ENCODE measurements at places on chromosomes 11 and 22. TPM values are rescaled to one million over a fixed set of nuclear protein-coding genes. Genes with fewer than 3 reads are reported as not detected.

MB gene
- not detected for total RNA-seq

SPDYC gene
- total RNA-seq = not detected

GRCh38 chr11:102936864-102937509 is 18.5 kb downstream of the MMP13 start:
- DNase-seq = no peak

APLNR gene
- 1.7 TPM for total RNA-seq

- DNase-seq = no peak
These were observed 27.0 kb downstream of the SGSM3 start for GRCh38 chr22:40397396-40397795.

GRCh38 chr11:114773541-114774338 is 95.4 kb downstream of the NXPE2 start:
- no peak for DNase-seq

TESMIN gene
- total RNA-seq = 0.78 TPM

DNA sequence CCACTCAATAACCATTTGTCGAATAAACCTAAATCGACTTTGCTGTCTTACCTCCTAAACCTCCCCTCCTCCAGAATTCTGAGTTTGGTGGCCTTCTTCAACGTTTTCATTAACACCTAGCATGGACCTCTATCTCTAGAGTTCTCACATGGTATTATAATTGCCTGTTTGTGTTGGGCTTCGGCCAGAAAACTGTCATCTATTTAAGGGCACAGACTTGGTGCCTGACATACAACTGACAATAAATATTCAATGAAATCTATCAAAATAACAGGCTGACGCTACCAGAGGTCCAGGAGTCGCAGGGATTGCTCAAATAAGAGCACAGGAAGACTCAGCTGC is 687 bp downstream of the ALKBH8 start:
- no peak for DNase-seq

GRCh38 chr11:34744511-34744910 is 123.6 kb downstream of the EHF start:
- DNase-seq = no peak

GRCh38 chr11:100727410-100727809 is 40.3 kb downstream of the ARHGAP42 start:
- DNase-seq = no peak

DNA sequence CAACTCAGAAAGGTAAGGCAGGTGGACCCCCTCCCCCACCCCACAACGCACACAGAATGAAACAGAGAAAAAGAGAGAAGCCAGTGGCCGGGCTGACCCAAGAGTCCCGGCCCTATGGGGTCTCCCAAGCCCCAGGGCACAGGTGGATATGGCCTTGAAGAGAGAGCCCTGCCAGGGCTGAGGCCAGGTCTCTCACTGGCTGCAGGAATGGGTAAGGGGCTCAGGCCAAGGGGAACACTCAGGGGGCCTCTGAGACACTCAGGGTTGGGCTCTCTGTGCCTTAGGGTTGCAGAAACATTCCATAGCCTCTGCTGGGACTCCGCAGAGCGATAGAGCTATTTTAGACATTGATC is 98.0 kb downstream of the PDE2A start:
- no peak for DNase-seq

OR5F1 gene
- not detected for total RNA-seq

- DNase-seq = no peak
These were observed 39.7 kb upstream of the MICAL2 start for GRCh38 chr11:12070446-12071267.

DNA sequence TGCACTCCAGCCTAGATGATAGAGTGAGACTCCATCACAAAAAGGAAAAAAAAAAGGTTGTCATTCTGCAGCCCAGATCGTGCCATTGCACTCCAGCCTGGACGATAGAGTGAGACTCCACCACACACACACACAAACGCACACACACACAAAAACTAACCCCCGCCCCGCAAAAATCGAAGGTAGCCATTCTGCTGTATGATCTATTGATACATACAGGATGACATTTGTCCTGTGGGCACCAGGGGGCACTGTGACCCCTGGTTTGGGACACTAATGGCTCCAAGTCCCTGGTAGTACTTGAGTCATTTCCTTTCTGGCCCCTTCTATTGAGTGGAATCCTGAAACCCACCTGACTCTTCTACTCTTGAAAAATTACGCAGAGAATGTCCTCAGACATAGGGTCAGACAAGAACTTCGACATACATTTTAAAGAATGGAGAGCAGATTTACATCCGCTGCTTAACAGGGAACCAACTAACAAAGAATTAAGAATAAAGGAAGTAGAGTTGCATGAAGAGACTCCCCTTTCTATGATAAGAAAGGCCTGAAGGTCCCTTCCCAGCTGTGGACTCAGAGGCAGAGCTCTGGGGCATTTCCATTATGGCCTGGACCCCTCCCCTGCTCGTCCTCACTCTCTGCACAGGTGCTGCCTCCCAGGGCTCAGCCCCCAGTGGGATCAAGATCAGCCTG is 35.0 kb upstream of the PRAME start:
- DNase-seq = no peak

NNMT gene
- 203 TPM for total RNA-seq

DNA sequence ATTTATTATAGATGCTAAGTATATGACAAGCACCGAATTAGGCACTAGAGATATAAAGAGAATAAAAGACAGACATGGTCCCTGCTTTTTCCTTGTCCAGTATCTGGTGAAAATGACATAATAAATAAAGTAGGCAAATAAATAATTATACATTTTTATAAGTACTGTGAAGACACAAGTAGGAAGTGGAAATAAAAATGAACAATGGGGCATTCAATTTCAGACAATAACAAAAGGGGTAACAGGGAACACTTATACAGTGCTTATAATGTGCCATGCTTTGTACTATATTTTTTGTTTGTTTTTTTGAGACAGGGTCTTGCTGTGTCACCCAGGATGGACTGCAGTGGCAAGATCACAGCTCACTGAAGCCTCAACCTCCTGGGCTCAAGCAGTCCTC is 4.3 kb downstream of the KBTBD3 start:
- no peak for DNase-seq

Measured in esophagus muscularis mucosa (tissue), 4 donors.